ENCODE measurements at places on chromosomes 6 and 20. TPM values are rescaled to one million over a fixed set of nuclear protein-coding genes. Genes with fewer than 3 reads are reported as not detected.

ETV7 gene
- 0.09 TPM for total RNA-seq

MCCD1 gene
- not detected for total RNA-seq

CNKSR3 gene
- 11.7 TPM for total RNA-seq

PM20D2 gene
- total RNA-seq, result 2.6 TPM

BMP7 gene
- total RNA-seq, result not detected

ANKRD60 gene
- not detected for total RNA-seq

GTSF1L gene
- total RNA-seq, result not detected

KCNB1 gene
- total RNA-seq, result 0.41 TPM

GGTLC1 gene
- total RNA-seq, result not detected

CGAS gene
- 5.4 TPM for total RNA-seq

CLVS2 gene
- total RNA-seq, result not detected

ARMC12 gene
- total RNA-seq, result 0.45 TPM

Measured in fibroblast of the aortic adventitia (primary cell).